PC-9 (cell line): ENCODE measurements at places on chromosomes 11 and 22. TPM values are rescaled to one million over a fixed set of nuclear protein-coding genes. Genes with fewer than 3 reads are reported as not detected.

DNA sequence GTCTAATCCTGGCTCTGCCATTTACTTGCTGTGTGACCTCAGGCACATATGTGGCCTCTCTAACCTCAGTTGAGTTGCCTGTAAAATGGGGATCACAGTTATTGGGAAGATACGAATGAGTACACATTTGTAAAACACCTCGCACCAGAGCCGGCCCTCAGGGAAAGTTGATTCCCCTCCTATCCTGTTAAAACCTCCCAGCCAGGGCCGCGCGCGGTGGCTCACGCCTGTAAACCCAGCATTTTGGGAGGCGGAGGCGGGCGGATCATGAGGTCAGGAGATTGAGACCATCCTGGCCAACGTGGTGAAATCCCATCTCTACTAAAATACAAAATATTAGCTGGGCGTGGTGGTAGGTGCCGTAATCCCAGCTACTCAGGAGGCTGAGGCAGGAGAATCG is 7.8 kb upstream of the MYBPC3 start:
- DNase-seq, result no peak

GRCh38 chr11:65606876-65607613 is 7.0 kb downstream of the MAP3K11 start:
- no peak for DNase-seq

DNA sequence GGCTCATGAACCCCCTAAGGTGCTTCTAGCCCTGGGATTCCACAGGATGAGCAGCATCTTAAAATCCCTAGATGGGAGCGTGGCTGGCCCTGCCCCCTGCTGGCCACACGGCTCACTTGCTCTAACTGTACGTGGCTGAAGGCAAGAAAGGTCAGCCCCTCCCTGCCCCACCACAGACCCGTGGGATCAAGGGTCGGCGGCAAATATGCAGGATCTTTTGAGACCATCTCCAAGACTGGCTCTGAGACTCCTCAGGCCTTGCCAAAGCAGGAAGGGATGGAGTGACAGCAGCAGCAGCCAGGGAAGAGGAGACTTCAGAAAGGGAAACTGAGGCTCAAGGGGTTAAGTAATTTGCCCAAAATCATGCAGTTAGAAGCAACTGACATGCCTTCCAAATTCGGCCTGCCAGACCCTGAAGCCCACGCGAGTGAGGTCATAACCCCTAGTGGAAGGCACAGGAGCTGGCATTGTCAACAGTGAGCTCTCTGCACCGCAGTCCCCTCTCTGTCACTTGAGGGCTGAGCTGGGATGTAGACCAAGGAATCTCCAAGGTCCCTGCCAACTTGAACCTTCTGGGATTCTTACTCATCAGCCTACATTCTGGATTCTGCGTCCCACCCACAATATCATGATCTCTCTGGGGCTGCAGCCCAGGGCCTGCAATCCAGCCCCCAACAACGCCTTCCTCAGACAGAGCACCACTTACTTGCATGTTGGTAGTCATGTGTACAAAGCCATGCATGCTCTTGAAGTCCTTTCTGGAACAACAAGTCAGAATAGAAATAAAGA is 31.4 kb downstream of the CREB3L1 start:
- peak; percentile 54 for DNase-seq

- no peak for DNase-seq
Observed at GRCh38 chr11:42161886-42162285, 702.4 kb upstream of the LRRC4C start.

DNA sequence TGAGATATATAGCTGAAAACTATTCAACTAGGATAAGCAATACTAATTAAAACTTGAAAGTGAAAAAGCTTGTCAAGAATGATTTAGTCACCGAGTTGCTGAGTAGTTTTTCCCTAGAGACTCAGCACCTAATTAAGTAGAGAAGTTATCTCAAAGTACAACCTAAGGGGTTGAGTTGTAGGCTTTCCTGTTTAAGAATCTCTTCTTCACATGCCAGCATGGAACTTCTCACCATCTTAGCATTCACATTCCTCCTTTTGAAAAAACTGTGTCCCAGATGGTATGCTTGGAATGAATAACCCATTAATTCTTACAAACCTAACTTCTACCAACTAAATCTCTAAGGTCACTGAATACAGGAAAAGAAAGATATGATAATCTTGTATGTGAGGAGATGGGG is 303.3 kb upstream of the ZC3H12C start:
- DNase-seq, result no peak

The LRRC74B gene
- 0.25 TPM in 1 of 2 replicates, not detected in the other for total RNA-seq

- no peak for DNase-seq
Observed at GRCh38 chr11:76228071-76228874, 22.0 kb upstream of the WNT11 start.

The LRRC4C gene
- not detected in 2 replicates for total RNA-seq

- peak; percentile 63 for DNase-seq
Observed at GRCh38 chr11:88484873-88485621, 147.5 kb upstream of the CTSC start.

GRCh38 chr11:116972691-116973090 is 125.5 kb downstream of the SIK3 start:
- no peak for DNase-seq

GRCh38 chr11:35629914-35630313 is 11.7 kb downstream of the FJX1 start:
- peak; percentile 79 for DNase-seq

DNA sequence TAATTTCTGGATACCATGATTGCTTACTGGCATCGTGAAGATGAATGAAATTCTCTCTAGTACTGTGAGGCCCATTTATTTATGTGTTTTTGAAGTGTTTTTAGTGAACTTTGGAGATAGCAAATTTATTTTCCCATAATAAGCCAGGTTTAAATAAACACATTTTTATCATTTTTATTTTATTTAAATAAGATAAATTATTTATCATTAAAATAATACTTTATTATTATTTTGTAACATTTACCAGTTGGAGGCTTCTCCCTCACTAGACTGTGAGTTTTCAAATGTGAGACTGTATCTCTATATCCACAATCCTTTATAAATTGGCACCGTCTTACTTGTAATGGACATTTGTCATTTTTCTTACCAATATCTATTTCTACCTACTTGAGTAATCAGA is 351.7 kb downstream of the METTL15 start:
- DNase-seq, result no peak

- no peak for DNase-seq
Observed at GRCh38 chr22:32622744-32623110, 148.1 kb downstream of the FBXO7 start.
